ENCODE measurements at places on chromosomes 5 and 9. TPM values are rescaled to one million over a fixed set of nuclear protein-coding genes. Genes with fewer than 3 reads are reported as not detected.

The TAF11L10 gene
- total RNA-seq: not detected

The GLRA1 gene
- not detected for total RNA-seq

The PCDHGA9 gene
- 3.3 TPM for total RNA-seq

The MZB1 gene
- total RNA-seq: 0.74 TPM

The PCDHB16 gene
- 4.4 TPM for total RNA-seq

The GAPT gene
- total RNA-seq: 0.50 TPM

The FGF1 gene
- total RNA-seq: 0.16 TPM

The IFNB1 gene
- total RNA-seq: not detected

The KCNV2 gene
- not detected for total RNA-seq

The PCDHGA1 gene
- 1.2 TPM for total RNA-seq

The SPATA31A3 gene
- not detected for total RNA-seq

The TNFSF15 gene
- 0.16 TPM for total RNA-seq

The OCLN gene
- total RNA-seq: 2.5 TPM

The IQGAP2 gene
- 29.5 TPM for total RNA-seq

The PIP5KL1 gene
- 3.4 TPM for total RNA-seq

The PTPRD gene
- total RNA-seq: 27.3 TPM

The C9orf50 gene
- total RNA-seq: 0.27 TPM

The SARDH gene
- total RNA-seq: 1.2 TPM

The TICAM2 gene
- 4.7 TPM for total RNA-seq

The PAEP gene
- total RNA-seq: not detected

The SLC22A4 gene
- total RNA-seq: 0.94 TPM

The LHX6 gene
- 7.7 TPM for total RNA-seq

The GFI1B gene
- total RNA-seq: not detected

The CMBL gene
- 3.6 TPM for total RNA-seq

The ALDH7A1 gene
- 18.6 TPM for total RNA-seq

The EPB41L4B gene
- not detected for total RNA-seq

The SUSD3 gene
- 1.5 TPM for total RNA-seq

The KCNIP1 gene
- total RNA-seq: 1.6 TPM

The TLR4 gene
- 9.8 TPM for total RNA-seq

Measured in gastroesophageal sphincter (tissue), 4 donors.